Mucosa of gallbladder (tissue), 1 donor: ENCODE measurements at places on chromosomes 6 and 20. TPM values are rescaled to one million over a fixed set of nuclear protein-coding genes. Genes with fewer than 3 reads are reported as not detected.
A peak's percentile ranks its signal among the peaks of the same experiment; 100 is the strongest.

DNA sequence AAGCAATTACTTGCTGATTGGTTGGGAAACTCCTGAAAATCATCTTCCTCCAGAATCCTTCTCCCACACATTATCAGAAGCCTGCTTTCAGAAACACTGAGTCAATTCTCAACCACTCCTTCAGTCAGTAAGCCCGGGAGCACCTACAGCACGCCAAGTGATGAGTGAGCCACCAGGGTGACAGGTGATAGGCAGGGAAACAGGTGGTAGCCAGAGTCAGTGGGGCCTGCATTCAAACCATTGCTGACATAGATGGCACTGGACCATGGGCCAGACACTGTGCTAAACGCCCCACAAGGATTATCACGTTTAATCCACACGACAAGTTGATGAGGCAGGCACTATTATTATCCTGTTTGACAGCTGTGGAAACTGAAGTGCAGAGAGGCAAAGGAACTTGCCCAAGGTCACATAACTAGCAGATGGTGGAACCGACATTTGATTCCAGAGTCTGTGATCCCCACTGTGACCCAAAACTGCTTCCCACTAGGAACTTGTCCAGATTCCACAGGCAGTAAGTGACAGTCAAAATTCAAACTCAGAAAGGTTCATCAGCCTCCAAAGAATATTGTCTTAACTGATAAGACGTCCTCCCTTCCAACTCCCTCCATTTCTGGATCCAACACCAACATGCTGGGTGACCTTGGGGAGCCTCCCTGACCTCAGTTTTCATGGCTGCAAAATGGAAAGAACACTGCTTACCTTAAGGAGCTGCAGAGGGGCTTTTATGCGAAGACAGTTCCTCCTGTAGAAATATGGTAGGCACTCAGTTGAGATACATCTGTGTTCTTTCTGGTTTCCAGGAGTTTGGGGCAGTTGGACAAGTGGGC lies 23.9 kb upstream of the TOP1 start:
- DNase-seq: no peak

The SYCP2 gene
- total RNA-seq: 9.5 TPM

- no peak for DNase-seq
These were observed 1043.9 kb upstream of the EPHA7 start for GRCh38 chr6:94463306-94463705.

The SLC44A4 gene
- total RNA-seq: 457 TPM

The SIGLEC1 gene
- total RNA-seq: 8.2 TPM

- peak; percentile 31 for DNase-seq
These were observed 52.3 kb downstream of the MOCS1 start for GRCh38 chr6:39881851-39882530.

- no peak for DNase-seq
These were observed 270.7 kb upstream of the MOCS1 start for GRCh38 chr6:40205004-40205403.

The CTAGE9 gene
- total RNA-seq: 0.09 TPM

The SLC52A3 gene
- total RNA-seq: 7.5 TPM

The BCAS1 gene
- 13.2 TPM for total RNA-seq

The ZC3H12D gene
- 1.6 TPM for total RNA-seq

The ADAM33 gene
- total RNA-seq: 67.3 TPM

The DEFB112 gene
- not detected for total RNA-seq

The ZNF165 gene
- 1.5 TPM for total RNA-seq

GRCh38 chr6:129370268-129370916 lies 339.6 kb downstream of the ARHGAP18 start:
- DNase-seq: peak; percentile 23

The ABCC10 gene
- 46.8 TPM for total RNA-seq

The TRDN gene
- total RNA-seq: 0.23 TPM

DNA sequence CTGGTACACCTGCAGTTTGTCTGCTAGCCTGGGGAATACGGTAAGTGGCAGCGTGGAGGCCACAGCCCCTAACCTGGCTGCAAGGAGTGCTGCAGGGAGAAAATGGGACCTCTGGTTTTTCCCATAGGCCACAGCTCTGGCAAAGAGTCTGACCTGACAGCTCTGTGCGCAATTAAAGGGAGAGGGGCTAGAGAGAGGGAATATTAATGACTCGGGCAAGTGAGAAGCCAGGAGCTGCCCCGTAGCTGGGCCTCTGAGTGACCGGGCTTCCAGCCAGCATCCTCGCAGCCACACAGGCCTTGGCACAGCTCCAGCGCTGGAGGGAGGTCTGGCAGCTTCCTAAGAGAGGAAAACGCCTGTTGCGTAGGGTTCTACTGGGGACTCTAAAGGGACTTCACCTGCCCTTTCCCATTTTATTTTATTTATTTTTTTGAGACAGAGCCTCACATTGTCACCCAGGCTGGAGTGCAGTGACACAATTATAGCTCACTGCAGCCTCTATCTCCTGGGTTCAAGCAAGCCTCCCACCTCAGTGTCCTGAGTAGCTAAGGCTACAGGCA lies 18.2 kb upstream of the OCSTAMP start:
- peak; percentile 27 for DNase-seq

The BANF2 gene
- total RNA-seq: not detected

DNA sequence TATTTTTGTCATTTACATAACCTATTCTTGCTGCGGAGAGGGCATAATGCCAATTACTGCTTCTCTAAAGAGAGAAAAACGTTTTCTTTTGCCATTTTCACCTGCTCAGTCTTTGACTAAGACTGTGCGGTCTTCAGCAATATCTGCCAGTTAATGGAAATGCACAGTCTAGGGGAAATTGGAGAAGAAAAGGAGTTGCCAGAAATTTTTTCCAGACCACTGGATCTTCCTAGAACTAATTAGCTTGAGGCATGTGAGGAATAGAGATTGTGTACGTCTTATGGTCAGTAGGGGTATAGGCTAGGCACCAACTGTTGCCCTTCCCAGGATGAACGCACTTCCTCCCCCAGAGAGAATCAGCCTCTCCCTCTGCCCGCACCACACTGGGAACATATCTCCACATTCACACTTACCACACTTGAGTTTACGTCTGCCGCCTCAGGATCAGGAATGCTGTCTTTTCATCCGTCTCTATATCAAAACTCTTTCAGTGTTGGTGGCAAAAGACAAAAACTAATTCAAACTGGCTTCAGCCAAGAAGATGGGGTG lies 67.9 kb upstream of the E2F3 start:
- no peak for DNase-seq

DNA sequence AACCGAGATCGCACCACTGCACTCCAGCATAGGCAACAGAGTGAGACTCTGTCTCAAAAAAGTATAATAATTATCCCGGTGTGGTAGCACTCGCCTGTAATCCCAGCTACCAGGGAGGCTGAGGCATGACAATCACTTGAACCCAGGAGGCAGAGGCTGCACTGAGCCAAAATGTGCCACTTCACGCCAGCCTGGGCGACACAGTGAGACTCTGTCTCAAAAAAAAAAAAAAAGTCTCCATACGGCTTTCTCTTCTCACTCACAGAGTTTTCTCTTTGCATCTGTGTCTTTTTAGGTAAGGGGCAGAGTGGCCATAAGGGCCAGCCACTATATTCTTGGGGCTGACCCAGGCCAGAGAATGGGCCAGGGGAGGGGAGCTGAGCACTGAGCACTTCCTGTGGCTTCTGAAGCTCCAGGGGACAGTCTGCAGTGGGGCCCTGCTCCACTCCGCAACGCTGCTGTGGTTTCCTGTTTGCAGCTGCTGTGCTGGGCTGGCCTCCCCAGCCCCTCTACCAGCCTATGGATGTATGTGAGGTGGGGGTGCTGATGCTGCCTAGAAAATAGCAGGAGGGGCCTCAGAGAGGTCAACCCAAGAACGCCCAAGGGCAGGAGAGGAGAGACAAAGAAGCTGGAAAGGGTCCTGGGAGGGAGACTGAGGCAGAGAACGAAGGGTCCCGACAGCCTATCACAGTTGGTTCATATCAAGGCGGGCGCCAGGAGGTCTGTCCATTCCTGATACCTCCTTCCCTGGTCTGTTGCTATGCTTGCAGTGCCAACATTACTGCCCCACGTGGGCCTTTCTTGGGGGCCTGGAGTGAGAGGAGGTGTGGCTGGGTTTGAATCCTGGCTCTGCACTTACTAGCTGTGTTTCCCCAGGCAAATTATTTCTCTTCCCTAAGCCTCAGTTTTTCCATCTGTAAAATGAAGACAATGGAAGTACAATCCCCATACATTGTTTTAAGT lies 16.0 kb downstream of the SLA2 start:
- no peak for DNase-seq

DNA sequence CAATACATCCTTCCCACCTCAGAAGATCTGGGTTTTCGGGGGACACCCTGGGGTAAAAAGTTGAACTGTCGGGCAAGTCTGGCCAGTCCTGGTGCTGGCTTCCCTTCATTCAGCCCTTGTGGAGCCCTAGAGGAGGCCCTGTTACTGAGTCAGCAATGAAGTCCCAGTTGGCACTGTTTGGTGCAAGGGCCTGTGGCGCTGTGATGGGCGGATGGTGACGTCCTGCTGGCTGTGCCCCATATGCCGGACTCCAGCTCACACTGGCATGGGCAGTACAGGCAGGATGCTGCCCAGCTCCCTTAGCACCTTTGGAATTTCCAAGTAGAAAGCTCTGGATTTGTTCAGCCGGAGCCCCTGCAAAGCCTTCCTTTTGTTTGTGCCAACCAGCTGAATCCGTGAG lies 186.2 kb upstream of the PMEPA1 start:
- no peak for DNase-seq

GRCh38 chr6:16252686-16253299 lies 14.4 kb downstream of the GMPR start:
- DNase-seq: no peak

DNA sequence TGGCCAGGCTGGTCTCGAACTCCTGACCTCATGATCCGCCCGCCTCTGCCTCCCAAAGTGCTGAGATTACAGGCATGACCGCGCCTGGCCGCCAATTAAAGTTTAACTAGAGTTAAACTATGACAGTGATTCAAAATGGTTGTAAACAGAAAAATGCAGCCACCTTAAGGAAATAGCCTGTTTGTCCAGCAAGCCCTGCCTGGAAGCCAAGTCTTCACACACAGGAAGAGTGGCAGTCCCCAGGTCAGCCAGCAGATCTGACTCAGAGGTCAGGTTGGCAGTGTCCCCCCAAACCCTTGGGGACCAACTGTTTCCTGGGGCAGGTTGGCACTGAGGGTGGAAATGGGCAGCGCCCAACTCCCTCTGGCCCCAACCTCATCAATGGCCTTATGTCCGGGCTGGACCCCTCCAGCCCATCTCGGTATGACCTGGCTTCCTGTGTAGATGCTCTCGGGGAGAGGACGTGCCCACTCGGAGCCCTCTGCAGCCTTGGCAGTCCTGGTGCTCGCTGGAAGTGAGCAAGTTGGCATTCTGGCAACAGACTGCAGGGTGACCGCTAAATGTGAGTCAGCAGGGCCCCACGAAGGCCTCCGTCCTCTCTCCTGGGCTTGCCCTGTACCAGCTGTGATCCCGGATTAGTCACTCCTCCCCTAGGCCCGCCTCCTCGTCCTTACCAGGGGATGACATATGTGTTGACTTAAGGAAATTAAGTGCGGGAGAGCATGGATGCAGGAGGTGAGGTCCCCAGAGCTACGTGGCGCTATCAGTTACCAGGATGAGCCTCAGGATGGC lies 9.7 kb upstream of the HSP90AB1 start:
- peak; percentile 95 for DNase-seq

The CYP39A1 gene
- 18.5 TPM for total RNA-seq

DNA sequence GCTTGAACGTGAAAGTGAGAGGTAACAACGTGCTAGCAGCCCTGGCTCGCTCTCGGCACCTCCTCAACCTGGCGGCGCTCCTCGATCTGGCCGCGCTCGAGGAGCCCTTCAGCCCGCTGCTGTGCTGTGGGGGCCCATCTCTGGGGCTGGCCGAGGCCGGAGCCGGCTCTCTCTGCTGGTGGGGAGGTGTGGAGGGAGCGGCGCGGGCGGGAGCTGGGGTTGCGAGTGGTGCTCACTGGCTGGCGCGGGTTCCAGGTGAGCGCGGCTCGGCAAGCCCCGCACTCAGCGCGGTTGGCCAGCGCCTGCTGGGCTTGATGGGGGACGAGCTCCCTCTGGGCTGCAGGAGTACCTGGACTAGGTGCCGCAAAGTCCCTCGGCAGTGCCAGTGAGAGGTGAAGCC lies 52.5 kb upstream of the RPS6KA2 start:
- no peak for DNase-seq

The KCNK16 gene
- total RNA-seq: not detected

DNA sequence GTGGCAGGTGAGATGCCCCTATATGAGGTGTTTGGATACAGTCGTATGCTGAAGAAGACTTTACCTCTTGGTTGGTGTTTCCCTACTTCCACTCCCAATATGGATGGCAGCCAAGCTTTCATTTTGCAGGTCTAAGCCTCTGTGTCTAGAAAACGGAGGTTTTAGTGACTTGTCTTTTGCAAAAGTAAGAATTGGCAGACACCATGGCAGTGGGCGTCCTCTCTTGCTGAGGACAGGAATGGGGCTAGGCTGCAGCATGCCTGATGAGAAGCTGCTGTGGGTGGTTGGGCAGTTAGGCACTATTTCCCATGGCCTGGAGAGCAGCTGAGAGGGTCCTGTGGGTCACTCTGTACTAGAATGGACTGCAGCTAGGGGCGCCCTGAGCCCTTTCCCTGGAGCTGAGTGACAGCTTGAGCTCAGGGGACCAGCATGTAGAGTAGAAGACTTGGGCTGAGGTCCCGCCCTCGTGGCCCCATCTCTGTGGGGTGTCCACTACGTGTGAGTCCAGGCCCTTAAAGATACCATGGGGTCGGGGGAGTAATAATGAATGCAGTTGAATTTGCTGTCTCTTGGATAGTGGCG lies 127.4 kb downstream of the CDH26 start:
- no peak for DNase-seq

- DNase-seq: peak; percentile 81
These were observed 12.4 kb downstream of the MTHFD1L start for GRCh38 chr6:150877928-150878327.
